IPS DF 6.9 (cell line): ENCODE measurements at places on chromosomes 6 and 20.

DNA sequence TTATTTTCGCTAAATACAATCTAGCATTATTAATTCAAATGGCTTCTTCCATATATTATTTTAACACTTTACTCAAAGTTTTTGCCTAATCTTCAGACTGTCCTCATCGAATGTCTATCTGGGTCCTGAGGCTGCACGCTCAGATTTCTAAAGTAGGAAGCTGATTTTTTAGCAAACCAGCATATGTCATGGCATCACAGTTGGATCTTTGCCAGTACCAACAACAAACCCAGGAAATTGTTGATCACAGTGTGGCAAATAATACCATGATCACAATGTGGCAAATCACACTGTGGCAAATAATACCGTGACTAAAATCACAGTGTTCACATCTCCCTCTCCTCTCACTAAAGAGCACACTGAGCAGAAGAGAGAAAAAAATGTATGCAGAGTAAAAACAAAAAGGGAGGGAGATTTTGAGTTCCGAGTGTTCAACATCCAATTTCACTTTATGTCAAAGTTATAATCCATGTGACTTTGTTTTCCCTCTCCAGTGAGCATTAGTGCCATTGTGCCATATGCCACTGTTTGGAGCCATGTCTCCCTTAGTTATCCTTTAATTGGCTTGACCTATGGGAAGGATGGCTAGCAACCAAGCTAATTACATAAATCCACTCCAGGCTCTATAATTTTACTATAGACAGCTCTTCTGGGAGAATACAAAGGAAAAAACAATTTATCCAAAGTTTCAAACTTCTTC is 1059.6 kb downstream of the HACE1 start:
- no peak for DNase-seq

DNA sequence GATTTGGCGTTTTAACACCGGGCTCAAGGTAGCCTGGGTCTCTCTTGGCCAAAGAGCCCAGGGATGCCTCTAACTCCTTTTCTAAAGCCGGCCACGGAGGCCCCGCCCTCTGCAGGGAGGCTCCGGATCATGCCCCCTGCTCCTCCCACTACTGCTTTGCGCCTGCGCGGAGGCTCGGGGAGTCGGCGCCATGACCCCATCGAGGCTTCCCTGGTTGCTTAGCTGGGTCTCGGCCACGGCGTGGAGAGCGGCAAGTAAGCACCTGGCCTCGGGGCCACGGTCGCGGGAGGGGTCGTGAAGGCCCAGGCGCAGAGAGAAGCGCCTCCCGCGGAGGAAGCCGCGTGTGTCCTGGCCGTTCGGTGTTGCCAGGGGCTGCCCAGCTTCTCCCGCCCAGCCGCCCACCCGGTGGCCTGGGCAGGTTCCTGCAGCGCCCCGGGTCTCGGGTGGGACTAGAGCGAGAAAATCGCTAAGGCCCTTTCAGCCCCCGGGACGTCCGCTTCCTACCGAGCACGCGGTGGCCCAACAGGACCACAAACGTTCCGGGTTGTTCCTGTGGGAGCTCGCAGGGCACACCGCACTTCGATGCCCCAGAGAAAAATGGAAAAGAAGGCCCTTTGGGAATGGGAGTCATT is at the start of gene SDHAF4:
SDHAF4 (plus strand) TSS at position 180 of the 632 bp plus-strand sequence; CDS start at position 191, 11 bp downstream.
- peak; percentile 80 for DNase-seq

DNA sequence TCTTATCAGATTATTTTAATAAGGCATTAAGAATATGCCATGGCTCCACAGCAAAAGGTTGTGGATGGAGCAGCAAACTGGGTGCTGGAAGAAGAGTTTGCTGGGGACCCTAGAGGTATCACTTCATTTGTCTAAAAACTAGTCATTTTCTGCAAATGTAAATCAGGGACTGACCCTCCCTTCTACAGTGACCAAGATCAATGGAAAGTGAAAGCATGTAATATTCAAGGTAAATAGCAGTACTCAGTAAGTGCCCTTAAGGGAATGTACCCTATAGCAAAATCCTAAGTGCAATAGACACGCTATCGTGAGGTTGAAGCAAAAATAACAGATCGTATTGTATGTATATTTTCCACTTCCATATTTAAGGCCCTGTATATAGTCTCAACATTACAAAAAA is 38.7 kb downstream of the TRDN start:
- no peak for DNase-seq

DNA sequence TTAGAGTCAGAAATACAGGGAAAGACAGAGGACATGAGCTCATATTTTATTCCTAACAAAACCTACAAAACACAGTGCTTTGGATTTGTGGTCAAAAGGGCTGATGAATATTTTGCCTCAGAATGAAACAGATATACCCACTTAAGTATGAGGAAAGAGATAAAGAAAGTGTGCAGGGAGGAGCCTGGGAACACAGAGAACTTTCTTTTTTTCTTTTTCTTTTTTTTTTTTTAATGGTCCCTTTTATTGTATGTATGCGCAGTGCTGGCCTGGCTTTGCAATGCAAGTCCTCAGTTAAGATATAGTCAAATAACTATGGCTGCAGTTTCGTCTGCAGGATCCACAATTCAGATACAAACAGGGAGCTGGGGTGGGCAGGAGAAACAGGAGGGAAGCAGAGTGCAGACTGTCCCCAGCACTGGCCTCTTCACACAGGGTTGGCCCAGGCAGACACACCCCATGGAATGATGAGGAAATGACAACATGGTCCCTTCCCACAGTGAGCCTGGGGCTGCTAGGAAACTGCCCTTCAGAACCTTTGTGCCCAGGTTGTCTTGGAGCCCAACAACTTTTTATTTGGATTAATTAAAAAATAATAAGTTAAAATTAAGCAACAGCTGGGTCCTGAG is 629.8 kb upstream of the AGPAT4 start:
- DNase-seq = no peak

GRCh38 chr6:25054469-25054868 is 118.7 kb upstream of the RIPOR2 start:
- DNase-seq = no peak

DNA sequence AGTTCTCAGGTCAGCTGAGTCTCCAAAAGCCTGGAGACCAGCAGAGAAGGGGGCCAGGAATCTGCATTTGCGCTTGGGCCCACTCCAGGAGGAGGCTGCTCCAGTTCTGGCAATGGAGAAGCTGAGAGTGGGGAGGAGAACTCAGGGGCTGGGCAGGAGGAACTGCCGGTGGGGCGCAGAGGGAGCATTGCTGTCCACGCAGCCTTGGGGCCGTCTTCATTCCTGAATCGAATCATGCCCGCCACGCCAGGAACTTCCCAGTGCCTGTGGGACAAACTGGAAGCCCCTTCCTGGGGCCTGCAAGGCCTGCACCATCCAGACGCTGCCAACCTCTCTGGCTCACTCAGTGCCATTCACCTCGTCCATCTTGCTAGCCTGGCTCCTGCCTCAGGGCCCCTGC is 16.9 kb downstream of the RAB44 start:
- no peak for DNase-seq

- DNase-seq = no peak
These were observed 359.0 kb downstream of the ESR1 start for GRCh38 chr6:152166497-152166896.

- no peak for DNase-seq
These were observed 36.4 kb upstream of the KHDC1 start for GRCh38 chr6:73299151-73299971.

DNA sequence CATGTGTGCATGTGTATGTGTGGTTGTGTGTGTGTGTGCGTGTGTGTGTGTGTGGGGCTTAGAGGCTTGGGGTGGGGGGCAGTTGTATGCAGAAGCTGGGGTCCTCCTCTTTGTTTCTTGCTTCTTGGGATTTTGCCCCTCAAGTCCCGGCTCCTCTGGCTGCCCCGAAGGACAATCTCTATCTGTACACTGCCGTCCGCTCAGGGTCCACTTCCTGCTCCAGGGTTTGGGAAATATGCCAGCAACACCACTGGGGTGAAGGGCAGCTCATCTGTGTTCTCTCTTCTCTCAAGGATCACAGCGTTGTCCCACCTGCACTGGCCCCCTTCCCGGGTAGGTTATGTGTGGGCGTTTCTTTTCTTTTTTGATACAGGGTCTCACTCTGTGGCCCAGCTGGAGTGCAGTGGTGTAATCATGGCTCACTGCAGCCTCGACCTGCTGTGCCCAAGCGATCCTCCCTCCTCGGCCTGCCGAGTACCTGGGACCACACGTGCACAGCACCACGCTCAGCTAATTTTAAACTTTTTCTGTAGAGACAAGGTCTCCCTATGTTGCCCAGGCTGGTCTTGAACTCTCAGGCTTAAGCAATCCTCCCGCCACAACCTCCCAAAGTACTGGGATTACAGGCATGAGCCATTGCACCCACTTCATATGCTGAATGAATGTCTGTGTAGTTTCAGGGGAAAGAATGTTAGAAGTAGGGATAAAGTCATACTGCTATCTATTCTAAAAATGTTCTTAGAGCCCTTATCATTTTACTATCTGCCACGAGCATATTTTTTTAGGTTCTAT is 25.7 kb downstream of the SLC2A4RG start:
- no peak for DNase-seq

DNA sequence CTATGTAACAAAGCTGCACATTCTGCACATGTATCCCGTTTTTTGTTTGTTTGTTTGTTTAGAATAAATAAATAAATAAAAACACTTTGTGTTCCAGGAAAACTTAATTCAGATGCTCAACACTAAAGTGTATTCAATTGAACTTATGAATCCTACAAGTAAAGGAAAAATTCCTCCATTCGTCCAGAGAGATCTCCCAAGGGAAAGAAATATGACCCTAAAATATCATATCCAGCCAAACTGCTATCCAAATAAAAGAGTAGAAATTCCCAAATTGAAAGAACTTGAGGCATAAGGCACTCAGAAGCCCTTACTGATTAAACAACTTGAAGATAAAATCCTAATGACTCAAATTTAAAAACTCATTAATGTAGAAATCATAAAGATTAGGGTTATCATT is 90.4 kb downstream of the MOXD1 start:
- DNase-seq = no peak

DNA sequence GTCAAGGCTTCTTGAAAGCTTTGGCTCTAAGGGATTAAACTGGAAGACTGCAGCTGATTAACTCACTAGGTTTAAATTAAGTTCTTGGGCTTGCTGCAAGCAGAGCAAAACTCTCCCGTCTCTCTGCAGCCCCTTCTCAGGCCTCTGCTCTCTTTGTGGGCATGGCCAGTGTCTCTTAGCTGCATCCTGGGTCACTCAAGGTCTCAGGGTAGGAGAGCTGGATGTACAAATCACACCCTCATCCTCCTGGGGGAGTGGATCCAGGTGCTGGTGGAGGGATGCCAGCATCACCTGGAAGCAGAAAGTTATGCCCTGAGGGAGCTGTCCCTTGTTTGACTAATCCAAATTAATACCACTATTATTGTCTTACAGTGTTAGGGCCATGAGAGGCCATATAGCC is 35.8 kb downstream of the GCM1 start:
- no peak for DNase-seq

- DNase-seq = no peak
These were observed 101.6 kb downstream of the HIVEP2 start for GRCh38 chr6:142843361-142843760.

DNA sequence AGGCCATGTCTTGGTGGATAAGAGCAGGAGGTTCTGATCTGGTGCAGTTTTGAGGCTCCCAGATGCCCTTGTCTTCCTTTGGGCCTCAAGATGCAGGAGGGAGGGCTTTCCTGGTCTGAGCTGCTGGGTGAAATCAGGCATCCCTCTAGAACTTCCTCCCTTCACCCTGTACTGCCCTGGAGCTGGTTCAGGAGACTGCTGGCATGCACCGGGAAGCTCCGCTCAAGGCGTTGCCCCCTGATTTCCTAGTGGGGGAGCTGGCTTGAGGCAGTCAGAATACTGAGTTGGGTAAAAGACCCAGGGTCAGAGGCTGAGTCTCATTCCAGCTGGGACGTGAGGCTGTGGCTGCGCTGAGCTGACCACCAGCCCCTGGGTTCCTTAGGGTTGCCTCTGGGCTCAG is 12.0 kb downstream of the PHACTR3 start:
- DNase-seq = no peak

DNA sequence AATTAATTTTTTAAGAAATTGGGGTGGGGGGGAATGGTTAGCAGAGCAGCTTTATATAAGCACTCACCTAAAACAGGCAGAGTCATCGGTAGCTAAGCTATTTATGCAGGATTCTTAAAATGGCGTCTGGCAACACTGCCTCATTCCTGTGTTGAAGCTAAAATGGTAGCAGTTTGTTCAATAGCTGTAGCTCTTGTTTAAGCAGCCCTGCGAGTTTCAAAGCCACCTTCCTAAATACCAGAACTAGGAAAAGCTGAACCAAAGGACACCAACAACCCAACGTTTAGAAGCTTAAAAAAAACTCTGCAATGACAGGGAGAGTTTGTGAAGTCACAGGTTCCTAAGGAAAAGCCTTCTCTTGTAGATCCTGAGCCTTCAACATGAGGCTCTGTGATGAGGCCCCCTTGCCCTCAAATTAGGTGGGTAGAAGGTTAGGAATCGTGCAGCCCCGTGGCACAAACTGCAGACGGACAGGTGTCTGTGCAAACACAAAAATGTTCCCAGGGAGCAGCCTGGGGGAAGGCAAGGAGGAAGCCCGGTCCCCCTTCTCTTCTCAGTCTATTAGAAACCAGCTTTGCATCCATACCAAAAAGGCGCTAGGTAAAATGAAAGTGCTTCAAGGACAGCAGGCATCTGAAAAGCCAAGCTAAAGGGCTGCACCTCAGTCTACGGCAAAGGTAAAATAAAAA is 4.7 kb downstream of the ZMYND8 start:
- DNase-seq = no peak

- no peak for DNase-seq
These were observed 5.1 kb downstream of the TFAP2A start for GRCh38 chr6:10409731-10410206.

DNA sequence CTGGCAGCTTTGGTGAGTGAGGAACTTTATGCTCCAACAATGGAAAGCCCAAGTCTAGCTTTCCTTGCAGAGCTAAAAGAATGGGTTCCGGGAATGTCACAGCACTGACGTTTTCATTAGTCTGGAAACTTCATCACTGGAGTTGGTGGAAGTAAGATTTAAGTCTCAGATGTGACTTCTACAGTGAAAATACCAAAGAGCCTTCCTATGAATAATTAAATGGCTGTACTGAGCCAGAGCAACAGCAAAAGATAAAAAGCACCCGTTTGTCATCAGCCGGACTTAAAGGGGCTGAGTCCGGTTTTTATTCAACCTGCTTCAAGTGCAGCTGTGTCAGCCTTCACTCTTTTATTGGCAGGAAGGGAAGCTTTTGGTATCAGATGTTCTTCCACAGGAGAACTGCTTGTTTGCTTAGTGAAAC is 46.5 kb upstream of the SHLD1 start:
- DNase-seq = no peak
